Effector memory CD4-positive, alpha-beta T cell (primary cell): ENCODE measurements at places on chromosomes 12 and 14.
A peak's percentile ranks its signal among the peaks of the same experiment; 100 is the strongest.

DNA sequence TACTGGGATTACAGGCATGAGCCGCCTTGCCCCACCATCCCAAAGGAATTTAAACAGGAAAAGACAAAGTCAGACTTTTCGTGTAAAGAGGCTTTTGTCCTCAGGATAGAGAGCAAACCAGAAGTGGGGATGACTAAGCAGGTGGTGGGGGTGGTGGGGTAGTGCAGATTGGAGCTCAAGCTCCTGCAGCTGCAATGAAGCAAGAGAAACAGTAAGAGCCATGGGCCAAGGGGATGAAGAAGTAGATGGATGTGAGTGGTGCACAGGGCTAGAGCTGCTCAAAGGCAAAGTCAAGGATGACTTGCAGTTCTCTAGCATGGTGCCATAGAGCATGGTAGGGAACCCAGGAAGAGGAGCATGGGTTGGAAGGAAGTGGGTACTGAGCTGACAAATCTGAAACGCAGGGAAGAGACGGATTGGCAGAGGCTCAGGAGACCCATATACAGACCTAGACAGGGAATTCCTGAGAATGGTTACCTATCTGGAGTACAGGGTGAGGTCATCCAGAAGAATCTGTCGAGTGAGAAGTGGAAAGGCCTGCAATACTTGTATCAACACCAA is 11.4 kb upstream of the RNF34 start:
- no peaks in the 10 kb centered on the region for H3K27me3 ChIP-seq
- no peak overlapping the region for H3K4me3 ChIP-seq
- H3K36me3 ChIP-seq, result no peaks in the 10 kb centered on the region
- H3K27ac ChIP-seq, result no peak overlapping the region

DNA sequence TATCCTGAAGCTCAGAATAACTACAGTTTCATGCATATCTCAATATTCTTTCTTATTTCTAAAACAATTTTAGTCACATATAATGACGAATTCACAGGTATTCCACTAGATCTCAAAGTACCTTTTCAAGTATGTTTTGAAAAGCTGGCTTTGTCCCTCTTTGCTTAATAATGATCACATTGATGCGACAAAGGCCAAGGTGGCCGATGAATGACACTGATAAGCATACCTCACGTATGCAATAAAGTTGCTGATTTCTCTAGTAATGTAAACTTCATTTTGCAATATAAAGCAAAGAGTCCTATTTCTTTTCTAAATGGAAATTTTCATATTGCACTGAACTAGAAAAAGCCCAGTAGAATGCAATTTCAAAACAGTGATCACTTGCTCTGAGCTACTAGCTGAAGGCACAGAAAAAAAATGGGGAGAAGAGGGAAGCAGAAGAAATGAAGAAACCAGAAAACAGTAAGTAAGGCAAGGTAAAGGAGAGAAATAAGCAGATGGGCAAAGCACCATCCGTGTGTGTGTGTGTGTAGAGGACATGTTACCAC is 29.3 kb downstream of the FGD6 start:
- no peak for DNase-seq
- no peaks in the 10 kb centered on the region for H3K4me1 ChIP-seq
- no peaks in the 10 kb centered on the region for H3K27me3 ChIP-seq
- no peak overlapping the region for H3K4me3 ChIP-seq

GRCh38 chr12:121996050-121996944 is 25.4 kb upstream of the BCL7A start:
- no peak for DNase-seq
- no peak overlapping the region for H3K27ac ChIP-seq
- no peaks in the 10 kb centered on the region for H3K27me3 ChIP-seq
- H3K36me3 ChIP-seq, result no peaks in the 10 kb centered on the region
- no peaks in the 10 kb centered on the region for H3K4me1 ChIP-seq

DNA sequence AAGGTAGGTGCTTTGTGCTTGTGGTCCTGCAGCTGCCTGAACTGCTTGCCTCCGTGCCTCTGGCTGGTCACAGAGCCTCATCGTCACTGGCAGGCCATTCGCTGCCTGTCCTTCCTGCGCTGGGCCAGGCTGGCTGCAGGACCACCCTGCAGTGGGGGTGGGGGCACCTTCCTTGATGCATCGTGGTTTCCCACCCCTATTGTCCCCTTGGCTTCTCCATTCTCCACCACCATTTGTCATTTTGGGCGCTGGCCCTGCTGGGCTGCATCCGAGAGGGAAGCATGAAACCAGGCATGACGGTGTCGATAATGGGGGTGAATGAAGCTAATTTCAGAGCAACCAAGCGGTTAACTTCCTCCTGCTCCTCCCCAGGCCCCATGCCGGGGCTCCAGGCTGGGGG is 127.7 kb downstream of the NRXN3 start:
- no peaks in the 10 kb centered on the region for H3K27me3 ChIP-seq
- no peak overlapping the region for H3K27ac ChIP-seq
- no peaks in the 10 kb centered on the region for H3K36me3 ChIP-seq
- H3K4me1 ChIP-seq, result no peaks in the 10 kb centered on the region

GRCh38 chr14:68774771-68775613 is 17.9 kb downstream of the ZFP36L1 start:
- H3K4me3 ChIP-seq, result no peak overlapping the region
- no peak for DNase-seq
- no peaks in the 10 kb centered on the region for H3K36me3 ChIP-seq
- H3K27ac ChIP-seq, result no peak overlapping the region

DNA sequence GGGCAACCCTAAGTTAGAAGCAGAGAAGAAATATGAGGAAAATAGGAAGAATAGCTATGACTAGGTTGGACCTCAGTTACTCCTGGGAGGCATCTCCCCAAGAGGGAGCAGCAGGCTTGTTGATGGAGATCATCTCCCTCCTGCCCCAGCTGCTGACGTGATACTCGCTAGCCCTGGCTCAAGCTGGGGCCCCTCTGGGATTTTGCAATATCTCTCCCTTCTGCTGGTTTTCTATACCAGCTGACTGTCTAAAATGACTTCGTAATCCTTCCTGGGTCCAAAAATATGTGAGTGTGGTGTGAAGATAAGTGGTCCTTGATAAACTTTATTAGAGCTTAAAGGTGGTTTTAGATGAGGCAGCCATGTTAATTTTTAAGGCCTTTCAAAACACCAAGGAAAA is 4.5 kb upstream of the HECTD4 start:
- no peaks in the 10 kb centered on the region for H3K36me3 ChIP-seq
- no peak overlapping the region for H3K4me3 ChIP-seq
- DNase-seq, result no peak

DNA sequence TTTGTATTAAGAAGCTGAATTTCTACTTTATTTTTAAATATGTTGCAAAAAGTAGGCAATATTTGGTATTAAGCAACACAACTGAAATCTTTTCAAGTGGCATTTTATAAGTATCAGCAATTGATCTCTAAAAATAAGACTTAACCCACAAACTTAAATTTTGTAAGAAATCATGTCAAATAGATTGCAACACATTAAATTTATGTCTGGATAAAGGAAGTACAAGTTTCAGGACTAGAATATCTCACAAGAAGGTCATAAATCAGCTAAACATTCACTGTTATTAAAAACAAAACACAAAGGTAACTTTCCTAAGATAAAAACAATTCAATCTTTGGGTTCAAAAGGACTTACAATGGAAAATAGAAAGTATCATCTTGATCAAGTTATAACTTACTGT is 32.8 kb downstream of the CPNE8 start:
- no peaks in the 10 kb centered on the region for H3K27me3 ChIP-seq
- H3K4me3 ChIP-seq, result no peak overlapping the region
- no peaks in the 10 kb centered on the region for H3K36me3 ChIP-seq
- H3K4me1 ChIP-seq, result no peaks in the 10 kb centered on the region
- DNase-seq, result no peak

GRCh38 chr14:100783630-100784370 is 42.1 kb upstream of the MEG3 start:
- no peak for DNase-seq
- no peak overlapping the region for H3K4me3 ChIP-seq
- no peaks in the 10 kb centered on the region for H3K4me1 ChIP-seq

DNA sequence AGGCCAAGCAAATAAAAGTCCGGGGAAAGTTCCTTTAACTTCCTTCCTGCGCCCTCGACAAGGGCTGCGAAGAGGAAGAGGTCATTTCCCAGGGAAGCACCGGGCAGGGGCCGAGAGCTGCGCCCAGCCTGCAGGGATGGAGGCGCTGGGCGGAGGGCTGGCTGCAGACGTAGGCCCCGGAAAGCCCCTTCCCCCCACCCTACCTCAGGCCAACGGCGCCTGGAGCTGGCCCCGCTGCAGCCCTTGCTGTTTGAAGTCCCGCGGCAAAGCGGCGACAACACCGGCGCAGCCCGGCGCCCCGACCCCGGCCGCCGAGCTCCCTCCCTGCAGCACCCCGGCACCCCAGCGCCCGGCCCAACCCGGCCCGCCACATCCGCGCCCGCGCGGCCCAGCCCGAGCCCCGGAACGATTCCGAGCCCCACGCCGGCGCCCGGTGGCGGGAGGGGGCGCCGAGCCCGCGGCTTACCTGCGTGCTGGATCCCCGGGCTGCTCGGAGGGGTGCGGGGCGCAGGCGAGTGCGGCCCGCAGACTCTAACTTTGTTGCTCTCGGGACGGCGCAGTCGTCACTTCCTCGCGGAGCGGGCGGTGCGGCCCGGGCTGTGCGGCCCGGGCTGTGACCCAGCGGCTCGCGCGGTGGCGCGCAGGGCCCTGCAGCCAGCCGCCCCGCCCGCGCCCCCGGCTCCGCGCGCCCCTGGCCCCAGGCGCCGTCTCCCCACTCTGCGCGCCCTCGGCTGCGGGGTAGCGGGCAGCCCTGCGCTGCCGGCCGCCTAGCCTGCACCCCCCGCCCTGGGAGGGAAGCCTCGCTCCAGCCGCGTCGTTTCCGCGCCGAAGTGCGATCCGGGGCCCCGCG is 64.8 kb upstream of the PTGR2 start:
- peaks cover 39% of the 10 kb centered on the region for H3K4me1 ChIP-seq
- H3K27ac ChIP-seq, result peak overlapping the region; percentile 92
- H3K4me3 ChIP-seq, result peak overlapping the region; percentile 81

DNA sequence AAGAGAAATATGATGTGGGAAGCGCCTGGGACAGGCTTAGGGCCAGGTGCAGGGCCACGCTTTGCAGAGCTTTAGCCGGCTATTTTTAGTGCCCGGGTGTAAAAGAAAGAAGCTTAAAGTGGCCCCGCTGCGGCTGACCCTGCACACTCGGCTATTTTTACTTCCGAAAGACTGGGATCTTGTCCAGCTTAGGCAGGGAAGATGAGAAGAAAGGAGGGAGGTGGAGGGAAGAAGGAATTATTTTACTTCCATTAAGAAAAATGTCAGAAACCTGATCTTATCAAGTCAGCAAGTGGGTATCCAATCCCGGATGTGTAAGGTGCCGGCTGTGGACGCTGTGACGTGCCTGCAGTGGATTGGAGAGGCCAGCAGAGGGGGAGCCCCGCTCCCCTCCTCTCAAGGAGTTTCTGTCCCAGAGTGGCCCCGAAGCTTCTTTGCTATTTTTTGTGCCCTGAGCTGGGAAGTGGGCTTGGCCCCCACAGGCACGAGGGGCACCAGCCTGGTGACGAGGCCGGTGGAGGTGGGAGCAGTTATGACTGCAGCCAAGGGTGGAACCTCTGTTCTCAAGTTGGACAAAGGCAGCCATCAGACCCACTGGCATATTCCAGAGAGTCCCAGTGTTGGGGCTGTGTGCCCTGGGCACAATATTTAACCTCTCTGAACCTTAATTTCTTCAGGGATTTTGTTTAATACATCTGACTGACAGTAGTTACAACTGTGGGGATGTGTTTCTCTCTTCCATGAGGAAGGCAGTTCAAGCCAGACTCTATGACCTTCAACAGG is 97.7 kb downstream of the ESRRB start:
- H3K4me1 ChIP-seq, result no peaks in the 10 kb centered on the region
- H3K27me3 ChIP-seq, result no peaks in the 10 kb centered on the region
- no peak for DNase-seq
- H3K36me3 ChIP-seq, result no peaks in the 10 kb centered on the region
- no peak overlapping the region for H3K27ac ChIP-seq

- H3K27me3 ChIP-seq, result peaks cover 13% of the 10 kb centered on the region
- no peak for DNase-seq
Observed at GRCh38 chr12:51592034-51592705, 1.1 kb downstream of the SCN8A start.

GRCh38 chr12:125549171-125549570 is 483.9 kb downstream of the AACS start:
- no peaks in the 10 kb centered on the region for H3K36me3 ChIP-seq
- no peak for DNase-seq
- no peak overlapping the region for H3K27ac ChIP-seq

DNA sequence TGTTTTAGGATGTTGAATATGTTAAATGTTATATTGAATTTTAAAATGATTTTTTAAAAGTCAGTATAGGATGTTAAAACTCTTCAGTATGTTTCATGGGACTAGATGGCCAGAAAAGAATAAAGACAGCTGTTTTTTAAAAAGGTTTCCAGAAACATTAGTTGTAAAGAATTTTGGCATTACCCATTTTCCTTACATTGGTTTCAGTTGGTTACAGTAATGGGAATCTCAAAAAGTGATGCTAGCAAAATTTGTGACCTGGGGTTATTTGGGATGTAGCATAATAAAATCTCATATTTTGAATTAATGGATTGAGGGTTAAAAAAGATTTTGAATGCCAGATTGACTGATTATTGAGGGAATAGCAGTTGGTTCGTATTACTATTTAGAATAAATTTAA is 25.3 kb downstream of the EID3 start:
- no peak for DNase-seq
- H3K27me3 ChIP-seq, result no peaks in the 10 kb centered on the region
- H3K4me3 ChIP-seq, result no peak overlapping the region
- peaks cover 37% of the 10 kb centered on the region for H3K36me3 ChIP-seq

GRCh38 chr12:75883241-75883640 is 148.3 kb downstream of the PHLDA1 start:
- H3K4me3 ChIP-seq, result no peak overlapping the region
- no peak overlapping the region for H3K27ac ChIP-seq
- DNase-seq, result no peak
- H3K4me1 ChIP-seq, result no peaks in the 10 kb centered on the region

GRCh38 chr12:5204271-5204670 is 160.6 kb downstream of the KCNA5 start:
- no peaks in the 10 kb centered on the region for H3K27me3 ChIP-seq
- DNase-seq, result no peak
- no peaks in the 10 kb centered on the region for H3K36me3 ChIP-seq
- no peak overlapping the region for H3K27ac ChIP-seq

DNA sequence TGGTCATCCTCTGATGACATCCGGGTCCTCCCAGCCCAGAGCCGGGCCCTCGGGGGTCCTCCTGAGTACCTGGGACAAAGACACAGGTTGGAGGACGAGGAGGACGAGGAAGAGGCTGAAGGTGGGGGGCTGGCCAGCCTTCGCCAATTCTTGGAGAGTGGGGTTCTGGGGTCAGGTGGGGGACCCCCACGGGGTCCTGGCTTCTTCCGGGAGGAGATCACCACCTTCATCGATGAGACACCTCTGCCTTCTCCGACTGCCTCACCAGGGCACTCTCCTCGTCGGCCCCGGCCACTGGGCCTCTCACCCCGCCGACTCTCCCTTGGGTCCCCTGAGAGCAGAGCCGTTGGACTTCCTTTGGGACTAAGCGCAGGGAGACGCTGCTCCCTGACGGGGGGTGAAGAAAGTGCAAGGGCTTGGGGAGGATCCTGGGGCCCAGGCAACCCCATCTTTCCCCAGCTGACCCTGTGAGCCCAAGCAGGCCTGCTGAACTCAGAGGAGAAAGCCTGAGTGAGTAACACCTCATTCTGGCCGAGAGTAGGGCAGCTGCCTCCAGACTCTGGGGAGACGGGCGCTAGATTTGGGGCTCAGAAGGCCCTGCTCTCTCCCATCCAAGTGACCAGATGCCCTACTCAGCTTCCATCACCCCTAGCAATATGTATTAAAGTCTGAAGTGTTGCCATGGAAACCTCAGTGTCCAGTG is 1.3 kb upstream of the P3H3 start:
- no peak overlapping the region for H3K27ac ChIP-seq
- DNase-seq, result no peak
- H3K27me3 ChIP-seq, result peaks cover 7% of the 10 kb centered on the region
- H3K4me3 ChIP-seq, result no peak overlapping the region
